ENCODE measurements at places on chromosomes 3 and 15.

DNA sequence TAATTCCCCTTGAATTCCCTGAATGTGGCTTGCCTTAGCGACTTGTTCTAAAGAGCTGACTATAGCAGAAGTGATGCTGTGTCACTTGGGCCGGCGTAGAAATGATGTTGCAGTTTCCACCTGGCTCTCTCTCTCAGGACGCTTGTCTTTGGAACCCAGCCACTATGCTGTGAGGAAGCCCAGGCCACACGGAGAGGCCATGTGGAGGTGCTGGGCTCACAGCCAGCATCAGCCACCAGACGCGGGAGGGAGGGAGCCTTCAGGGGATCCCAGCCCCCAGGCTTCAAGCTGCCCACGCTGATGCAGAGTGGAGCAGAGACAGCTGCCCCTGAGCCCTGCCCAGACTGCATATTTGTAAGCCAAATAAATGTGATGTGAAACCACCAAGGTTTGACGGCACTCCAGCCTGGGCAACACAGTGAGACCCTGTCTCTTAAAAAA lies 18.6 kb downstream of the RNU5B-1 start:
- peak; percentile 85 for DNase-seq

DNA sequence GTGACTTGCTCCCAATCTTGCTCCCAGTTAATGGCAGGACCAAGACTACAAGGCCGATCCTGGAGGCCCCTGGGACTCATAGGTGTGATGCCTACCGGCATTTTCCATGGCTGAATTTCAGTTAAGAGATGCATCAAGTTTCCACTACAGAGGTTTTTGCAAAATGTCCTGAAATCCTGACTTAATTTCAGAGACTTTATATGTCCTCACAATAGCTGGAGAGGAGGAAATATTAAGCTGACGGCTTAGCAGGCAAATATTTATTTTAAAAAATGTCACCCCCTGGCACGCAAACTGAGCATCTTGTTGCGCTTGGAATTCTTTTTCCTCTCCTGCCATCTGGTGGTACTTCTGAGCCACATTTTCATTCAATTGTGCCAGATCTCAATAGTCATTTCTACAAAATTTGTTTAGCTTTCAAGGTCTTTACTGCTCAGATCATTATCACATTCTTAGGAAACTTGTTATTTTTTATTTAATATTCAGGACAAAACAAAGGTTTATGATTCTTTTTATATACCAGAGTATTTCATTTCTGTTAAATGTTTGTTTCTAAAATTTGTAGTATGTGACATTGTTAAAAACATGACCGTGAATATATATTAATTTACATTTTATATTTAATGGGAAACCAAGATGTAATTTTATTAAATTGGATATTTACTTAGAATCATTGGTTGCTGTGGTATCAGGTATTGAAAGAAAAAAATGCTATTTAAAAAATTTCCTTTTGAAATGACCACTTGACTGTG lies 189.2 kb upstream of the THRB start:
- DNase-seq: peak; percentile 32

DNA sequence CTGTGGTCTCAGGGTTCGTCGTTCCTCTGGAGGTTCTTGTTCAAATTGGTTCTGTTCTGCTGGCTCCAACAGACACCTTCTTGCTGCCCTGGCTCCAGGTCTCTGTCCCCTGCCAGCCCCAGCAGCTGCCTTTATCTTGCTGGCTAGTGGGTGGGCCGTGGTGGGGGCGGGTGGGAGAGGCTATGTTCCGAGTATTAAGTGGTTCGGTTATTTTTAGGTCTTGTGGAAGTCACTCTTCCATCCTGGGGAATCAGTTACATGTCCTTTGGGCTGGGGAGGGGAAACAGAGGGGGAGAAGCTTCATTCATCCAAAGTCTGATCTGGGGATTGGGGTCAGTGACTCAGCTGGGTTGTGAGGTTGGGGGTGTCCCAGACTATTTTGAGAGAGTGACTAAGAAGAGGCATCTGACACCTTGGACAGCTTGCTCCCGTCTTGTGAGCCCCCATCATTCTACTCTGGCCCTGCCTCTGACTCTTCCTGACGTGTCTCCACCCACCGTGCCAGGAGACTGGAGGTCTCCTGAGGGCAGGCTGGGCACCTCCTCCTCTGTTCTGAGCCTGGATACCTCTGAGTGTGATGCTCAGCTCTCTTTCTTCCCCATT lies at the start of gene XIRP1:
Gene XIRP1 (minus strand): TSS at position 106 of the 603 bp plus-strand sequence. CDS start 3,150 bp downstream, outside the sequence.
- DNase-seq: no peak

GRCh38 chr15:25465835-25466234 lies 27.0 kb upstream of the UBE3A start:
- DNase-seq: no peak

DNA sequence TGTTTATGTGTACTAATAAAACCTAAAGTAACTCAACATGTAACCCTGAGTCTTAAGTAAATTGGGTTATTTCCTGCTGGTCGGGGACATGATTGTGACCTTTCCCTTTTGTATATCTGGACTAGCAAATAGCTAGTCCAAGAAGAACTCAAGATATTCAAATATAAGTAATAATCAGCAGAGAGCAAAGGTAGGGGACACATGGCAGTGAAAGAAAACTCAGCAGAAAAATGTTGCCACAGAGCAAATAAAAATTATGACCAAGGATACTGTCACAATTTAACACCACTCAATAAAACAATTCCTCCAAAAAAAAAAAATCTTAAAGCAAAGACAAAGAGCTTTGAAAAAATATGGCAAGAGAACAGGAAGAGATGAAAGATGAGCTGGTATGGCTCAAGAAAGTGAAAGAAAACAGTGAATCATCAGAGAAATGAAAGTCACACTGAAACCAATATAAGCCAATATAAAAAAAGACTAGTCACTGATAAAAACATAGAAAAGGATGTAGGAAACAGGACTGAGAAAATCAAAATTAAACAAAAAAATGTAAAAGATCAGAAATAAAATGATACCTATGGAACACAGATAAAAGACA lies 43.4 kb downstream of the HLTF start:
- no peak for DNase-seq

GRCh38 chr15:101242160-101242998 lies 9.5 kb downstream of the CHSY1 start:
- DNase-seq: no peak

DNA sequence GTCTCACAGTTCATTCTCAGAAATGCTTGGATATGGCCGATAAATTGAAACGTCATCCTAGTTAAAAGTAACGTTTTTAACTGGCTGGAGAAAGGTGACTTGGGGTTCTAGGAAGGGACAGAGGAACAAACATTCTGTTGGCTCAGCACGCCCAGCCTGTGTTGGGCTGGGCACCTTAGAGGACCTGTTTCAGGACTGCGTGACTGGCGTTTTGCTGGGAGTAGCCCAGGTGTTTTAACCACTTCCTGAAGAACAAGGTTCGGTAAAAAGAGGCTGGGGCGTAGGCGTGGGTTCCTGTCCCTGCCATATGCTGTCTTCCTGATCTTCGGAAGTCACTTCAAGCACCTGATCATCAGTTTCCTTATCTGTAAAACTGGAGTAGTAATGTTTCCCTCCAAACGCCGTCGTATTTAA lies 1.1 kb upstream of the TLNRD1 start:
- no peak for DNase-seq

GRCh38 chr15:39181940-39182339 lies 398.9 kb upstream of the THBS1 start:
- no peak for DNase-seq

DNA sequence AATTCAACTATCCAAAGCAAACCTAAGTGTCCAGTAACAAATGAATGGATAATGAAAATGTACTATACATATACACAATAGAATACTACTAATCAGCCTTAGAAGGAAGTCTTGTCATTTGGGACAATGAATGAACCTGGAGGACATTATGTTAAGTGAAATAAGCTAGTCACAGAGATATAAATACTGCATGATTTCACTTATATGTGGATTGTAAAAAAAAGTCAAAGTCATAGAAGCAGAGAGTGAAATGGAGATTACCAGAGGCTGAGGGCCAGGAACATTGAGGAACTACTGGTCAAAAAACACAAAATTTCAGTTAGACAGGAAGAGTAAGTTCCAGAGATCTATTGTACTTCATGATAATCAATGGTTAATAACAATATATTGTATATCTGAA lies 33.6 kb downstream of the MYO5A start:
- no peak for DNase-seq

- no peak for DNase-seq
Observed at GRCh38 chr15:38823263-38823662, 258.6 kb upstream of the RASGRP1 start.

GRCh38 chr3:42699511-42699971 lies 3.1 kb downstream of the HHATL start:
- no peak for DNase-seq

GRCh38 chr3:53588122-53588521 lies 93.7 kb downstream of the CACNA1D start:
- DNase-seq: no peak

DNA sequence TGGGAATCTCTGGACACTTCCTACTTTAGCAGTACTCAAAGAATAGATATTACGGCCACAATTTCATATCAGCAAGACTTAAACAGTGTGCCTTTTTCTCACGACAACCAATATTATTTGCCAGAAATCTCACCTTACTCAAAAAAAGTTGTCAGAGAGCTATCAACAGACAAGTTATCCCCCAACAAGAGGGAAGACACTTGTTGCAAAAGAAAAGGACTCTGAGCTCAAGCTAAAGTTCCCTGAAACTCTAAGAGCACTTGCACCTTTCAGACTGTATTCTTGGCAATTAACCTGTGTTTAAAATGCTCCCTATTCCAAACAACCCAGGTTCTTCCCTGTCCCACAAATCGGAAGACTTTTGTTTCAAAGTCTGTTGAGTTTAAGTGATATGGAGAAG lies 4.5 kb downstream of the LRIG1 start:
- no peak for DNase-seq

DNA sequence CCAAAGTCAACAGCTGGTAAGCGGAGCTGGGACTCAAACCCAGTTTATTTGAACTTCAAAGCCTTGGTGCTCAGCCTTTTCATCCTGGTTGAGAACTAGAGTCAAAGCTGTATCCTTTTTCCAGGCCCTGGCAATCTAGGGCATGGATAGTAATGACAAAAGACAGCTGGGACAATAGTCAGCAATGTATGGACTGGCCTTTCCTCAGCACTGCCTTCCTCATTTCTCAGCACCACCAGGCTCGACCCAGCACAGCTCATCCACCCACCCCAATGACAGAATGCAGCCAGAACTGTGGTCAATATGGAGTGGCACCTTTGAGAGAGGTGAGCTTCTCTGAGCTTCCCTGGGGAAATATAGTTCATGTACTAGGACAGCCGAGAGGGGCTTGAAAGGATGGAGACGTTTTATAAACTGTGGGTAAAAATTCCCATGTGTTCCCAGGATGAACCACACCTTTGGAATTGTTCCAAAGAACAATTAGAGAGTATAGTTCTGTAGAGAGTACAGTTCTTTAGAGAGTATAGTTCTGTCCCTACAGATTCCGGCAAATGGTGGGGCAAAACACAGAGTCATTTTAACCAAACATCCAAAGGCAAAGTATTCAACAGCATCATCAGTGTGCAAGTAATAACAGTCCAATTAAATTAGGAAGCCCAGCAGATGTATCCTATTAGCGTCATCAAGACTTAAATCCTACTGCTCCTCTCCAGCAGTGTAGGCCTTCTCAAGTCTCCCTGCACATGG lies 30.2 kb upstream of the IREB2 start:
- no peak for DNase-seq

- no peak for DNase-seq
Observed at GRCh38 chr15:81050805-81051204, 50.1 kb downstream of the TLNRD1 start.

- peak; percentile 18 for DNase-seq
Observed at GRCh38 chr15:72968531-72968922, 83.7 kb upstream of the NEO1 start.

- no peak for DNase-seq
Observed at GRCh38 chr3:152841131-152841530, 6.2 kb downstream of the P2RY1 start.

DNA sequence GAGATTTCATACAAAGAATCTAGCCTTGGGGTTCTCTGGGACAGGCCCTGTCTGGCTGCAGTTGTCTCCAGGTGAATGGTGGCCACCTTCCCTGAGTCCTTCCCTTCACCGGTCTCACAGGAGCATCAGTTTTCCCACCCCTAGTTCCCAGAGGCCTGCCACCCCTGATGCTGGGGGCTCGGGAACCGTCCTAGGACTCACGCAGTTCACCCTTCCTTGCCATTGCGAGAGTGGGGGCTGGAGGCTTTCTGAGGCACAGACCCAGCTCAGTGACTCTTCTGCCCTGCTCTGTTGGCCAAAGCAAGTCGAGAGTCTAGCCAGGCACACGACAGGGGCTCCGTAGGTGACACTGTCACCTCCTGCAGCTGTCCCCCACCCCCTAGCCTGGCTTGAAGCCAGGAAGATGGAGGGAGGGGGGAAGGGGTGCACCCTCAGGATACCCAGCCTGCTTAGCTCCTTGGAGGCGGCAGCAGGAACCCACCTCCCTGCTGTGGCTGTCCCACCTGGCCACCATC lies 130.3 kb downstream of the NUP210 start:
- DNase-seq: no peak

DNA sequence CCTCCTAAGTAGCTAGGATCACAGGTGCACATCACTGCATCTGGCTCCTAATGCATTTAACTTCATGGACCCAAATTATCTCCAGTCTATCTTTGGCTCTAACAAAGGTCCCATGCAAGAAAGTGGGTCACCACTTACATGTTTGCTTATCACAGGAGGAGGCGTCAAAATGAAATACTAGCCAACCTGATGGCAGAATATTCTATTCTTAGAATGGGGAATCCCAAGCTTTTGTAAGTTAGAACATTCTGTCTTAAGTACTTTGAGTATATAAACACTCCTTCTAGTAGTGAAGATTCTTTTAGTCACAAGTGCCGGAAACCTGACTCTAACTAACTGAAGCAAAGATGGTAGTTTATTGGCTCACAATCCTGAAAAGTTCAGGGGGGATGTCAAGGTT lies 72.0 kb upstream of the ADAMTS9 start:
- no peak for DNase-seq

DNA sequence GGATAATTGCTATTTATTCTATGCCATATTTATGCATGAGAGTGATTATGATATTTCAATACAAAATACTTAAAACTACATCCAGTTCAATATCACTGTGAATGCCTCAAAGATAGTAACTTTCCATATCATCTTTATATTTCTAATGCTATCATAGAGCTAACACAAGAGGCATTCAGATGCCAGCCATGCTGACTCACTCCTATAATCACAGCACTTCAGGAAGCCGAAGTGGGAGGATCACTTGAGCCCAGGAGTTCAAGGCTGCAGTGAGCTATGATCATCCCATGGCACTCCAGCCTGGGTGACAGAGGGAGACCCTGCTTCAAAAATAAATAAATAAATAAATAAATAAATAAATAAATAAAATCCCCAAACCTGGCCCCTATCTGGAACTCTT lies 498.7 kb downstream of the EPHA3 start:
- DNase-seq: no peak

- DNase-seq: no peak
Observed at GRCh38 chr3:43362961-43363360, 76.6 kb downstream of the SNRK start.

DNA sequence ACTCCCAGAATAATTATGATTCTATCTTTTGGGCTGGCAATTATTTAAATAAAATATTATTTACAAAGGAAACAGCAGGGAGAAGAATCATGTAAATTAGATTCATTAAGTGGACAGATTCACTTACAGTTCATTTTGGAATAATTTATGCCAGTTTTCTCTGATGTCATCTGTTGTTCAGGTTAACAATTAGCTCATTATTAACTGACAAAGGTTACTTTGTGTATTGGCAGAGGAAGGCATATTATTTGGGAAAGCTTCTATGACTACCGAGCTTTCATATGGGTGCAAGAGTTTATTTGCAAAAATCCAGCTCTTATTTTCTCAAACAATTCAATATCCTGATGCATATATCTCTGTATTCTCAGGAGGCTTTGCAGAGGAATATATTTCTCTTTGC lies 224.4 kb downstream of the CHST2 start:
- no peak for DNase-seq

- DNase-seq: no peak
Observed at GRCh38 chr15:46555547-46555946, 920.7 kb downstream of the SQOR start.

Data from NCI-H2081 (cell line).